Anterior cingulate cortex (tissue), 58 donors: ENCODE measurements at places on chromosomes 1 and 21.

- no peak for DNase-seq
These were observed 9.0 kb upstream of the RBM8A start for GRCh38 chr1:145936247-145936646.

- DNase-seq = no peak
These were observed 6.8 kb upstream of the IL24 start for GRCh38 chr1:206890125-206891060.

DNA sequence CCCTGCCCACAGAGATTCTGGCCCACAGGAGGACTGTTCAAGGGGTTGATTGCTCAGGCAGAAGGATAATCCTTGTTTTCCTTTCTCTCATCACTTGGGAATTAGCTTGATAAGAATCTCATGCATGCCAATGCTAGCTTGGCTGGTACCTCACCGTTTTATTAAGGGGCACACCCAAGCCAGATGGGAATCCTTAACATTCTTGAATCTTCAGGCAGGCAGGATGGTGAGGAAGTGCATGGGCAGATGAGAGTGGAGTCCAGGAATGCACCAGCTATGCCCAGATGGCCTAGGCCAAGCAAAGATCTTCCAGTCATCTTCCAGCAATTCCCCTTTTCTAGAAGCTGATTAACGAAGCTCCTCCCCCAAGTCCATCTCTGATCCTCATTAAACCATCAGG lies 4.1 kb upstream of the LCE7A start:
- no peak for DNase-seq

GRCh38 chr21:29371464-29371863 lies 72.7 kb downstream of the BACH1 start:
- no peak for DNase-seq

- no peak for DNase-seq
These were observed 215.4 kb downstream of the ASTN1 start for GRCh38 chr1:176949033-176949662.

DNA sequence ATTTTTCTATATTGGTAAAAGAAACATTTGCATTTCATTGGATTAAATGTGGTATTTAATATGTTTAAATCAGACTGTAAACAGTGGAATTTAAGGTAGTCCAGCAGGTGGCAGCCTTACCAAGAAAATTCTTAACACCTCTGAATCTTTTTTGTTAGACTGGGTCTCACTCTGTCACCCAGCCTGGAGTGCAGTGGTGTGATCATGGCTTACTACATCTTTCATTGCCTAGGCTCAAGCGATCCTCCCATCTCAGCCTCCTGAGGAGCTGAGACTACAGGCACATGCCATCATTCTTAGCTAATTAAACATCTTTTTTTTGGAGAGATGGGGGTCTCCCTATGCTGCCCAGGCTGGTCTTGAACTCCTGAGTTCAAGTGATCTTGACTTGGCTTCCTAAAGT lies 98.8 kb downstream of the RABGAP1L start:
- DNase-seq = no peak

GRCh38 chr1:94418664-94419655 lies 771 bp downstream of the ABCD3 start:
- no peak for DNase-seq

- no peak for DNase-seq
These were observed 159.6 kb upstream of the COL11A1 start for GRCh38 chr1:103267893-103268292.

GRCh38 chr21:41068967-41069642 lies 98.9 kb upstream of the BACE2 start:
- peak; percentile 84 for DNase-seq

- DNase-seq = no peak
These were observed 107.6 kb downstream of the GALNT2 start for GRCh38 chr1:230174471-230175162.

GRCh38 chr21:45076245-45076711 lies 1.9 kb downstream of the ADARB1 start:
- no peak for DNase-seq

DNA sequence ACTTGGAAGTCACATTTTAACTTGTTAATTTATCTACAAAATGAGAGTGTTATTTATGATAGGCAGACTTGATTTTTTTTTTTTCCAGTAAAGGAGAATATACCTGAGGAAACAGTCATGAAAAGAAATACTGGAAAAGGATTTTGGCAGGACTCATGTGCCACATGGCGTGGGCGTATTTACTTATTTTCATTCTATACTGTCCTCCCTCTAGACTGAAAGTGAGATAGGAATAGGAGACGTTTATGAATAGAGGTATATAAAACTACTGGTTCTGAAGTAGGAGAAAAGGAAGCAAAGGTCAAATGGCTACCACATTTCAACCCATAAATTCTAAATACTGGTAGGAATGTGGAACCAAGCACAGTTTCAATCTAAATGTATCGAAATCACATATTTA lies 94.8 kb upstream of the MPC2 start:
- no peak for DNase-seq

DNA sequence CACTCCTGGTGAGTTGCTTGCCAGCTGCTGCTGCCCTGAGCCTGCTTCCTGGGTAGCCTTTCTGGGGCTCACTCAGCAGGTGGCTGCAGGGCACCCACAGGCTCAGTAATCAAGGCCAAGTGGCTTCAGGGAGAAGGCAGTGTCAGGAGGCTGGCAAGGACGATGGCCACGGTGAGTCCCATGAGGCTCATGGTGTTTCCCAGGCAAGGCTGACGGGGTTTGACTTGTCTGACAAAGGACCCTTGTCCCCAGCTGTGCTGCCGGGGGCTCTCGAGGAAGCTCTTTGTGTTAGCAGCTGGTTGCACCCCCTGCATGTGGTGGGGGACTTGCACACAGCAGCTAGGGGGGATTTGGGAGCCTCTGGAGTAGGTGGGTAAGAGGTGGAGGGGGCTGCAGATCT lies 190.5 kb upstream of the C1orf174 start:
- no peak for DNase-seq
